ENCODE measurements at places on chromosomes 1 and 21.

DNA sequence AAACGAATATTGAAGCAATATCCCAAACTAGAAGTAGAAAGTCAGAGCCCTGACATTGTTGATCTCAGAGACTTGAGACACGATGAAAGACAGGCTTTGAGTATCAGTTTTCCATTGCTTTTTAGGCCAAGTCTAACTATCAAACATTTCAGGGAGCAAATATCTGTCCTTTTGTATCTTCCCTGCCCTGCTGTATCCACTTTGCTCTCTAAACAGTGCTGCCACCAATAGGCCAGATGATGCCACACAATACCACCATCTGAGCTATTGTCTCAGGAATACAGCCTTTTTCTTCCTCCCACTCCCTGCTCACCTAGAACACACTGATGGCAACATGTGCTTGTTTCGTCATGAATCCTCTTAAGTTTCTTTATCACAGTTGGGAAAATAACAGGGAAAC lies 62.6 kb upstream of the SPAG17 start:
- peak; percentile 33 for DNase-seq

GRCh38 chr21:15514073-15514946 lies 215.5 kb upstream of the USP25 start:
- no peak for DNase-seq

GRCh38 chr1:186738926-186739325 lies 58.7 kb upstream of the PTGS2 start:
- DNase-seq: no peak

DNA sequence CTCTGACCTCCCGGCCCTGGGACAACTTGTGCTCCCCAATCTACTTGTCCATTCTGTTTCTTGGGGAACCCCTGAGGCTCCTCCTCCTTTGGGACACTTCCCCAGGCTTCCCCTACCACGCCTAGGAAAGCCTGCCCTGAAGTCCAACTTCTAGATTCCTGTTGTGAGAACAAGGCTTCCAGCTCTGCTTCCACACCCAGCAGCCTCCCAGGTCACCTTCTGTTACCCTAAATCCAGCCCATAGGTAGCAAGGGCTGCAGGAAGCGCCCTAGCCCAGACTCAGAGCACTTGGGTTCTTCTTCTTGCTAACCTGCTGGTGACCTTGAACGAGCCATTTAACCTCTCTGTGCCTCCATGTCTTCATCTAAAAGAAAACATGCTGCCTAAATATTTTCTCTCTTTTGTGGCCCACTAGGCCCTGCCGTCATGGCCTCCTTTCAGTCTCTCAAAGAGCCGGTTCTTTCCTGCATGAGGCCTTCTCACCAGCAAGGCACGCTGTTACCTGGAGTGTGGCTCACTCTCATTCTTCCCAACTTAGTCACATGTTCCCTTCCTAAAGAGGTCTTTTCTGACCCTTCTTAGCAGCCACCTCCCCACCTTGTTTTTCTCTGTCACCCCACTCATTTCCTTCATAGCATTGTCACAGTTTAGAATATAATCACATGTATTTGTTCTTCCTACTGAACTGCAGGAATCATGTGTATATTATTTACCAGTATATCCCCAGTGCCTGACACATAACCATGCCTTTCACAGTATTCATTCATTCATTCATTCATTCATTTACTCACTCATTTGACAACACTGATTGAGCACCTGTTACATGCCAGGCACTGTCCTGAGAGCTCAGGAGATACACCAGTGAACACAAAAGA lies 1.4 kb downstream of the CAPN2 start:
- no peak for DNase-seq

GRCh38 chr1:156812293-156812990 lies 4.2 kb downstream of the SH2D2A start:
- no peak for DNase-seq

DNA sequence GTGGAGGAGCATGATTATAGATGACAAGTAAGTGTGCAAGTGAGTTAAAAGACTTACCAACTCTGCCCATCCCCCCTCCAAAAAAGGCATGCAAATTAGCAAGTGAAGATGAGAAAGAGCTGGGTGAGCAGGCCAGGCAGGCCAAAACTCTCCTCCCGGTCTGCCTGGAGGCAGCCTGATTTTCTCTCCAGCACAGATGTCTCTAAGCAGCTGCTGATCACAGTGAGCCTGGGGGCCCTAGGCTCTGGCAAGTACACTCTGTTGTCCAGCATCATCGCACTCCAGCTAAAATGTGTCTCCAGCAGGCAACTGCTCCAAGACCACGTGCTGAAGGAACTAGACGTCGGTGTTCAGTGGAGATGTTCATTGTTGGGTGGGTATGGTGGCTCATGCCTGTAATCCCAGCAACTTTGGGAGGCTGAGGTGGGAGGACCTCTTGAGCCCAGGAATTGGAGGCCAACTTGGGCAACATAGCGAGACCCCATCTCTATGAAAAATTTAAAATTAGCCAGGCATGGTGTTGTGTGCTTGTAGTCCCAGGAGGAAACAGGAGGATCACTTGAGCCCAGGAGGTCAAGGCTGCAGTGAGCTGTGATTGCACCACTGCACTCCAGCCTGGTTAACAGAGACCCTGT lies 56.7 kb upstream of the PUM1 start:
- peak; percentile 40 for DNase-seq

GRCh38 chr1:17061892-17062291 lies 8.1 kb upstream of the SDHB start:
- no peak for DNase-seq

GRCh38 chr1:206142011-206142410 lies 24.8 kb upstream of the AVPR1B start:
- DNase-seq: no peak

- DNase-seq: no peak
Observed at GRCh38 chr1:9910076-9910422, at the start of gene CTNNBIP1. Gene CTNNBIP1, minus strand, starts transcription at chr1:9910269. Its CDS starts 38,205 bp downstream, at chr1:9872064.

DNA sequence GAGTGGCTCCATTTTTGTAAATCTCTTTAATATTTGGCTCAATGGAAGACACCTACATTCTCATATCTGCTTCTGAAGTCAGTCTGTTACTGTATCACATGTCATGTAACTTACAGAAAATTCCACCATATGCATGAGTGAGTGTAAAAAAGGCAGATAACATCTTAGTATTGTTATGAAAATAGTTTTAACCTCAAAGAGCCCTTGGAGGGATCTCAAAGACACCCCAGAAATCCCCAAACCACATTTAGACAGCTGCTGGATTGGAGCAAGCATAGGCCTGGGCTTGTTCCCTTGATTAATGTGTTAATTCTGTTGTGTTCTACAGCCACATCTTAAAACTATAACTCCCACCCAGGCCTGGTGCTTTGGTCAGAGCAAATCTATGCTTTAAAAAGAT lies 16.9 kb downstream of the MACO1 start:
- no peak for DNase-seq

GRCh38 chr1:81731989-81732388 lies 68.7 kb upstream of the ADGRL2 start:
- DNase-seq: no peak

DNA sequence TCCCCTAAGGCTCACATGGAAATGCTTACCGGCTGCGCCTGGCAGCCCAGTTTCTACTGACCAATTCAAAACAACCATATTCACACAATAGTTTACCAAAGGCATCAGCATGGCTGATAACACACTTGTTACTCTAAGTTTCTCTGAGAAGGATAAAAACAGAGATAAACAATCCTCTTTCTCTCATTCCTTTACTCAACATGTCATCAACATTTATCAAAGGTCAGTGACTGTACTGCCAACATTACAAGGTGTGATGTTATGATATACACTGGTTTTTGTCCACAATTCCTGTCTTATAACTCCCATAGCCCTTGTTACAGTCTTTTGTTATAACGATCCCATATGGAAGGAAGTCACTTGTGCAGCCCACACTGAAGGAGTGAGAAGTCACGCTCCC lies 33.6 kb downstream of the COA6 start:
- DNase-seq: no peak

GRCh38 chr1:23037081-23037740 lies 17.9 kb downstream of the KDM1A start:
- no peak for DNase-seq

DNA sequence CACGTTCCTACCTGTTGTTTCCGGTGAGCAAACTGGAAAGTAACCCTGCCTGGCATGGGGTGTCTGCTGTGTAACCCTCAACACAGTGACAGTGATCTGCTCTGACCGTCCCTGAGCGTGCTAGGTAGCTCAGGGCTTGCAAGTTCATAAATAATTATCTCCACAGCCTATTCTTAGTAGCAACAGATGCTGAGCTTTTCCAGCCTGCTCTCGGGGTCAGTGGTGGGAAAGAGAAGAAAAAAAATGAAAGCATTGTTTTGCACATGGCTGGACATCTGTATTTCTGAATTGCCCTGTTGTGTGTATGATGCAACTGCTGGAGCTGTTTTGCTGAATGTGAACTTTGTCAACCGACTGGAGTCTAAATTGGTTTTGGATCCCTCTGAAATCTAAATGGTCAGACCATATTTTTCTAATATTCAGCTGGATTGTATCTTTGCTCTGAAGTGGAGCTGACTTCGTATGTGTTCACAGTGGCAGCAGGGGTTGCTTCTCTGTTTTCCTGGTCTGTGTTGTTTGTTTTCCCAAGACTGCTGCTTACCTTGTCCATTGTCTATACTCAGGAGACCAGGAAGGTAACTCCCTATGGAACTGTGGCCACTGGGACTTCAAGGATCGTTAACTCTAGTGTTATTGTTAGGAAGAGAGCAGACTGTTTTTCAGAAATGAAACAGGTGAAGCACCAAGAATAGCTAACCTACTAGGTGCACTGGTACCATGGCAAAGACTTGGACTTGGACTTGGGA lies 27.0 kb downstream of the TGFB2 start:
- DNase-seq: peak; percentile 33

DNA sequence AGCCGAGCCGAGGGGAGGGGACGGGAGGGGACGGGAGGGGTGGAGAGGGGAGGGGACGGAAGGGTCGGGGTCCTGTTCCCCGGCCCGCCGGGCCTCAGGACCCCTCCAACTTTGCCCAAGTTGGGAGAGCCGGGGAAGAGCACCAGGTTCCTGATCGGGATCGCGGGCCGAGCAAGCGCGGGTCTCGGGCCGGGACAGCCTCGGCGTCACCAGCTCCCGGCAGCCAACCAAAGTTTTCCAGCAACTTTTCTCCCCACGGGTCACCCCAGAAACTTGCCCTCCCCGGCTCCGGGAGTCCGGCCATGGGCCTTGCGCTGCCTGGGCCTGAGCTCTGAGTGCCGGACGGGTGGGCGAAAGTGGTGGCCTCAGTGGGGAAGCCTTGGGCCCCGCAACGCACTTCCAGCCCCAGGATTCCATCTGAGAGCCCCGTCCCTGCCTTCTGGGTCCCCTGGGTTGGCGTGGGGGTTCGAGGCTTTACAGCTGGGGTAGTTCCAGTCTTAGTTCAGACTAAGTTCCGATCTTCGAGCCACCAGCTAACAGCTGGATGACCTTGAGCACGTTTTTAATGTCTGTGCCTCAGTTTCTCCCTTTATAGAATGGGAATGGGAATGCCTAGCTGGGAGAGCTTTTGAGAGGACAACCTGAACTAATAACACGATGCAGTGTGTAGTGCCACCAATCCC lies 458 bp downstream of the ZC3H12A start:
- DNase-seq: no peak

DNA sequence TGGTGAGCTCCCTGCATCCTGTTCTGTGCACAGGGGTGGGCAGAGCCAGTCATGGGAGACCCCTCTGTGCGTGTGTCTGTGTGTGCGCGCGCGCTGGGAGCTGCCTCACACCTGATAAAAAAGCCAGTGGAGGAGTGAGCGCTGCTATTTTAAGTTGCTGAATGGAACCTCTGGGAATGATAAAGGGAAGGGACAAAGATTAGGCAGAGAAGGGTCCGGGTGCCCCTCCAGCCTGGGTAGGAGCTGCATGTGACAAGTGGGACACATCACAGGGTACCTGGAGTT lies 847 bp downstream of the ADORA1 start:
- no peak for DNase-seq

- DNase-seq: no peak
Observed at GRCh38 chr1:26828411-26828991, 2.0 kb downstream of the ZDHHC18 start.

DNA sequence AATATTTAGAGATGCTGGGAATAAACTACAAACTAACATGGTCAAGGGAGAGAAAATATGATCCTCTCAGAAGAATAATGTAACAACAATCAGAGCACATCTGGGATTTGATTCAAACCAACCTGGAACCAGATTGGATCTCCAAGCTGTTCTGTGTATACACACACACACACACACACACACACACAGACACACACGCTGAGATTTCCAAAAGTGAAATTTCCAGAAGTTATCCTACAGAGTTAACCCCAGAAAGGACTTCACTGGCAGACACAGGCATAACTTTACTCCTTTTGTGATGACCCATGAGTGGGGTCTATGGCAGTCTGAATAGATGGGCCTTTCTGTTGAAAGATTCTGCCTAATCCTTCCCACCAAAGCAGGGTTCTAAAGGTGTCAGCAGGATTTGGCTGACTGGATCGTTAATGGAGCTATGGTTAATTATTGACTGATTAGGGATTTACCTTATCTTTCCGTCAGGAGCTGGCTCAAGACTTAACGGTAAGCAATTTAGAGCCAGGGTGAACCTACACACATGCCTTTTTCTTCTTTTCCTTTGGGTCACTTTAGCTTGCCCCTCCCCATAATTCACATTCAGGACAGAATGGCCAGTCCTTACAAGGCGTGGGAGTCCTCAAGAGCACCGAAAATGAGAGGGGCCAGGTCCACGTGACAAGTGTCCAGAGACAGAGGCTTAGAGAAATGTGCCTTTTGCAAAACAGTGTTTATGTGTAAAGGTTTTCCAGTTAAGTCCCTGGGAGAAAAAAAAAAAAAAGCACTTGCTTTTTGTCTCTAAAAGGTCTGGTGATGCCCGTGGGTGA lies 10.9 kb upstream of the PROX1 start:
- no peak for DNase-seq

DNA sequence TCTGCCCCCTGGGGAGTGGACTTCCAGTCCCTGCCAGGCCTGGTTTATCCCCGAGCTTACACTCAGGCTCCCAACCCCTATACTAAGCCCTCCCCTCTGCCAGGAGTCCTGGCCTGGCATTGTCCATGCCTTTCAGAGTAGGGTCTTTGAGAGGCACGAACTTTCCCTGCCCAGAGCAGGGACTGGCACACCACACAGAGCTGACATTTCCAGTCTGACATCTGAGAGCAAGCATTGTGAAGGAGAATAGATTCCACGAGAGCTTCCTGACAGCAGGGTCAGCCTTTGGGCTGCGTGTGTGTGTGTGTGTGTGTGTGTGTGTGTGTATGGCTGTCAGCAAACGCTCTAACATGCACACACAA lies 59.5 kb upstream of the LAPTM5 start:
- no peak for DNase-seq

- no peak for DNase-seq
Observed at GRCh38 chr21:38675182-38675824, 130.4 kb upstream of the ETS2 start.

- no peak for DNase-seq
Observed at GRCh38 chr1:17307946-17308345, at the start of gene PADI4. Gene PADI4, plus strand, starts transcription at chr1:17308197. Its CDS starts 26 bp downstream, at chr1:17308223.

- DNase-seq: no peak
Observed at GRCh38 chr1:244057474-244058385, 6.6 kb downstream of the ZBTB18 start.

DNA sequence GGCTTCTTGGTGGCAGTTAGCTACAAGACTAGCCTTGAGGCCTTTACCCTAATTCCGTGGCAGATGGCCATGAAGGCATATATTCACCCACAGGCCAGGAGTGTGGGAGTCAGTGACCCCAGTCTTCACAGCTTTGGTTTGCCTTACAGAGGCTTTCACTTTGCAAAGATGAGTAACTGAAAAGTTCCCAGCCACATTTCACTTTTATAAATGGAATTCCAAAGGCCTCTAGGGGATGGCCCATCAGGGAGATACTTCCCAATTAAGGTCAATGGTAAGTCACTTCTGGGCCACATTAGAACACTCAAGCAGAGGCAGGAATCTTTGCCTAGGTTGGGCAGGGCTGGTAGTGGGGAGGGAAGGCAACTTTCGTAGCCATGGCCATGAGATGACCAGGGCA lies 13.1 kb upstream of the HEYL start:
- no peak for DNase-seq

All from NCI-H2227 treated with DMSO at 0.1 percent for 48 hours (cell line).